ENCODE measurements at places on chromosomes 2 and 18.

GRCh38 chr2:88735853-88736252 is 44.4 kb downstream of the RPIA start:
- ATAC-seq: peak; percentile 96

DNA sequence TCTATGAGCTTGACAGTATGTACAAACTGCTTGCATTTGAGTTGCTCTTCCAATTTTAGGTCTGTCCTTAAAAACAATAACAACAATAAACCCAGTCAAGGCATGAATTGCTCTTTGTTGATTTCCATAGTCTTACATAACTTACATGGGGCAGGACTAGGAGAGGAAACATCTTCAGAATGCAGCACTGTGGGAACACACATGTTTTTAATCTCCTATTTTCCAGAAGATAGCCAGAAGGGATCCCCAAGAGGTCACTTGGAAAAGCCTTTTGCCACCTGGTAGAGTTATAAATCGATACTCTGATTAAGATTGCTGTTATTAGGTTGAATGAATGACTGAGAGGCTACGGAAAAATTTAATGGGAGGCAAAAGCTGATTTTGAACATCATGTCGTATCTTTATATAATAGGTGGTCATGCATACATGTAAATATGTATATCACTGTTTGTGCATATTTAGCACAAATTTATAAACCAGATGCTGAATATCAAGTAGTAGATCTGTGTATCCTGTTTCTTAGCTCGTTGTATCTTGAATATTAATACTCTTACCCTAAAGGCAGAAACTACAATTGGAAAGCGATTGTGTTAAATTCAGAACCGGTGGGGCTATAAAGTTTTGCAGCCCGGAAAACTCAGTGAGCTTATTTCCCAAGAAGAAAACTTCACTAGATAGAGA is 479.4 kb upstream of the TCF4 start:
- ATAC-seq: no peak

DNA sequence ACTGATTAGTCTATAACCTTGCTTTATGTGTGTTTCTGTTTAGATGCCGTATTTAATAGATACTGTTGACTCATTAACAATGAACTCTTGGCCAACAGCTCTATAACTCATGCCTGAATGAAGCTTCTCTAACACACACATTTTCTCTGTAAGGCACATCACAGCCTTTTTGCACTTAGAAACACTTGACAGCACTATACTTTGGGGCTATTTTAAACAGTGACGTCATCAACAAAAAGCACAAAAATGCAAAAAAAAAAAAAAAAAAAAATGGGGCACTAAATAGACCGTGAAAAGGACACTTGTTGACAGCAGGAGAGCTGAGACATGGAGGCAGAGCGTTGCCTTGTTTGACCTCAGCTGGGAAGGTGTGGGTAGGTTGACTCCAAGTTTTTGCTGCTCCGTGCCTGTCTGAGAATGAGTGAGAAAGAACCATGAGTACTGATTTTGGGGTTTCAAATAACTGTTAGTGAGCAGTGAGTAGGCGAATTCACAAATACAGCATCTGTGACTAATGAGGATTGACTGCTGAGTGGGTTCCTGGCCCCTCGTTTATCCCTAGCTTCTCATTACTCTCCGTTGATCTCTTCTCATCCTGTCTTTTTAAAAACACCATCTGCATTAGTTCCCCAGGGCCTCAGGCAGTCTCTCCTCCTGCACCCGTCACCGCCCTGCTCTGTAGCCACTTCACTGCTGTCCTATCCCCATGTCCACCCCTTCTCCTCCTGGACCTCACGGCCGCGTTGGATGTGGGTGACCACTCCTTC is 24.4 kb downstream of the SPP2 start:
- no peak for ATAC-seq

- ATAC-seq: no peak
Measured at GRCh38 chr2:233256048-233256447, 4.6 kb downstream of the ATG16L1 start.

DNA sequence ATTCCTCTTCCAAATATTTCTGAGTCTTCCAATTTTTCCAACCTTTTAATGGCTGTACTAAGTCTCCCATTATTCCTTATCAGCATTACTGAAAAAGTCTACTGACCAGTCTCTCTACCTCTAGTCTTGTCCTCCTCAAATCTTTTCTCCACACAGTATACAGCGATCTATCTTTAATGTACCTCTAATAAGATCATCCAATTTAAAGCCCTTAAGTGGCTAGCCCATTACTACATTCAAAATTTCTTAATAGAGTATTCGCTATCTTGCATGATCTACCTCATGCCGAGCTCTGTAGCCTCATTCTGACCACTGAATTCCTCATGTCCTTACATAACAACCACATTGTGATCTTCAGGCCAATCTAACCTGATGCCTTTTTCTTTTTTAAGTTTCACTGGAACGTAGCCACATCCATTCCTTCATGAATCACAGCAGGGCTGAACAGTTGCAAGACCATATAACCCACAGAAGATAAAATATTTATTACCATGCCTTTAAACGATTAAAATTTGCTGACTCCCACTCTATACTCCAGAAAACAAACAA is 57.9 kb downstream of the SLC66A3 start:
- ATAC-seq: no peak

DNA sequence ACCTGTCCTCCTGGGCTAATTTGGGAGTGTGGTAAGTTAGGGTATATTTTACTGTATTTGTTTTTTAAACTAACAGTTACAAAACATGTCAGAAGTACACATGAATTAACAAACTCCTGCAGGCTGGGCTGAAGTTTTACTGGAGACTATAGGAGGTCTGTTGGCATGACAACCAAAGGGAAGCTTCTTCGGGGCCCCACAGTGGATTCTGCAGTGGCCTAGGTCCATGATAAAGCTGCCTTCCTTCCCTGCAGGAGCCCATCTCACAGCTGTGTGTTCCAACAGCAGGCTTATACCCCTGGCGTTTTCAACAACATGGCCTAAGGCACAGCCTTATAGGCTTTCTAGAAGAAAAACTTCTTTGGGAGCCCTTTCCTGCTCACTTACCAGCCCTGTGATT is 128.0 kb upstream of the SETBP1 start:
- no peak for ATAC-seq

GRCh38 chr2:165064743-165065142 is 109.4 kb upstream of the SLC38A11 start:
- ATAC-seq: peak; percentile 33

- ATAC-seq: peak; percentile 76
Measured at GRCh38 chr2:46967990-46968647, 52.5 kb upstream of the MCFD2 start.

DNA sequence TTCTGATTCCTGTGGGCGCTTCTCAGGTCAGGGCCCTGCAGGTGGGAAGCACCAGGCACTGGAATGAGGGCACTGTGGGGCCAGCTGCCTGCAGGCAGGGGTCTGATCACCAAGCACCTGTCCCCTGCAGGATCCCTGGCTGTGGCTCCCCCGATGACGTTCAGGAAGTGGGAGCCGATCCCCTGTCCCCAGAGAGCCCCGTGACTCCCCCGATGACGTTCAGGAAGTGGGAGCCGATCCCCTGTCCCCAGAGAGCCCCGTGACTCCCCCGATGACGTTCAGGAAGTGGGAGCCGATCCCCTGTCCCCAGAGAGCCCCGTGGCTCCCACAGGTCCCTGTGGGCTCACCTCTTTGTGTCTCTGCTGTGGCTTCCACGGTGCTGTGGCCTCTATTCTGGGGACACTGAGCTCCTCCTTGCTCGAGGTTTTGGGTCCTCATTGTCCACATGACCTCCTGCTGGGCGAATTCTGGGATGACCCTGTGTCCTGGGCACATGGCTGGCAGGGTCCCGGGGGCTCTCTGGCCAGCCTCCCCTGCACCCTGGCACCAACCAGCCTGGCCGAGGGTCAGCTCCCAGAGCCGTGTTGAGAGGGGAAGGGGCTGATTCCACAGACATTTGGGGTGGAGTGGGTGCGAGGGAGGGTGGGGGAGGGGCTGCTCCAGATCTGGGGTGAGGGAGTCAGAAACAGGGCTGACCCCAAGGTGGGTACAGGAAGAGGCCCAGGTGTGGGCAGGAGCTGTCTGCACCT is 4.8 kb downstream of the NEU4 start:
- ATAC-seq: no peak

DNA sequence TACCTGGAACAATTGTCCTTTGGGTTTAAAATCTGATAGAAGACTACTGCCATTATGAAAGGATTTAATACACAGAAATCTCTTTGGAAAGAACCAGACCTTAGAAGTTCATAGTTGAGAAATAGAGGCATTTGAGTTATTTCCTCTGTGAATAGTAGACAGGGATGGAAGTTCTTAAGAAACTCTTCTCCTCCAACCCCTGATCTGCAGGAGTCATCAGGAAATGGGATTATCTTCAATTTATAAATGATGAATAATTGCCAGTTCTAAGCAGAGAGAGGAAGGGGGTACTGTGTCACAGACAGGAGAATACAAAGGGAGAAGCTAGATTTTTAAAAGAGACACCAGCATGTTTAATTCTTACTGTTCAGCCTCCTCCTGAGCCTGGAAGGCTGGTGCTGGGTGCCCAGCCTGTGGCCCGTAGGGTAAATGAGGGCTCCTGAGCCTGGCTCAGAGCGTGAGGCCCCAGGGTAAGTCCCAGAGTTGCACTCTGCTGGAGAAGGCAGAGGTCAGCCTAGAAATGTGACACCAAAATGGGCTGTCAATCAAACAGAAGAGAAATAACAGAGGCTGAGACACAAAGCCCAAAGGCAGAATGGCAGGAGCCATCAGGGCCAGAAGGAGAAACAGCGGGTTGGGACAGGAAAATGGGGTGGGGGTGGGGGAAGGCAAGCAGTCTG is 58.2 kb upstream of the PKDCC start:
- ATAC-seq: no peak
